ENCODE measurements at places on chromosomes 1 and 21. TPM values are rescaled to one million over a fixed set of nuclear protein-coding genes. Genes with fewer than 3 reads are reported as not detected.

LCE1B gene
- not detected for total RNA-seq

VPS45 gene
- 42.6 TPM for total RNA-seq

NBPF8 gene
- 32.7 TPM for total RNA-seq

GRCh38 chr1:6905790-6906189, 120.5 kb downstream of the CAMTA1 start:
- no peak for DNase-seq

- DNase-seq = no peak
Observed at GRCh38 chr1:86822459-86822858, 91.5 kb downstream of the SELENOF start.

DNA sequence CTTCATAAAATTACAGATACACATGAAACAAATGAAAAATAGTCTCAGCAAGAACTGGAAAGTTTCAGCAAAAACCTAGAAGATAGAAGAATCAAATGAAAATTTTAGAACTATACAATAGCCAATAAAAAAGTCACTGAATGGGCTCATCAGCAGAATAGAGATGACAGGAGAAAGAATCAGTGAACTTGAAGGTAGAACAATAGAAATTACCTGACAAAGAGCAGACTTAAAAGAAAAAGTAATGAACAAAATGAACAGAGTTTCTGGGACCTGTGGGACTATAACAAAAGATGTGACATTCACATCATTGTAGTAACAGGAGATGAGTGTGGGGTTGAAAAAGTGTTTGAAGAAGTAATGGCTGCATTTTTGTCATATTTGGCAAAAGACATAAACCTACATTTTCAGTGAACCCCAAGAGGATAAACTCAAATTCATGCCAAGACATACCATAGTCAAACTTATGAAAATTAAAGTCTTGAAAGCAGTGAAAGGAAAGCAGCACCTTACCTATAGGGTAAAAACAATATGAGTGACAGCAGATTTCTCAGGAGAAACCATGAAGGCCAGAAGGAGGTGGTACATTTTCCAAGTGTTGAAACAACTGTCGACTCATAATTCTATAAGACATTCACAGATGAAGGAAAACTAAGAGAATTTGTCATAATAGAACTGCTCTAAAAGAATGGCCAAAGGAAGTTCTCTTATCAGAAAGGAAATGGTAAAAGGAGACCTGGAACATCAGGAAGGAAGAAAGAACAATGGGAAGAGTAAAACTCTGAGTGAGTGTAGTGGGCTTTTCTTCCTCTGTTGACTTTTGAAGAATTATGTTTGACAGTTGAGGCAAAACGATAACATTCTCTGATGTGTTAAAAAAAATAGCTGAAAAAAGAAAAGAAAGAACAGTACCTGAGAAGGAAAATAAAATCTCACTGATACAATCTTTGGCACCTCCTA, 23.5 kb downstream of the NTPCR start:
- no peak for DNase-seq

DNA sequence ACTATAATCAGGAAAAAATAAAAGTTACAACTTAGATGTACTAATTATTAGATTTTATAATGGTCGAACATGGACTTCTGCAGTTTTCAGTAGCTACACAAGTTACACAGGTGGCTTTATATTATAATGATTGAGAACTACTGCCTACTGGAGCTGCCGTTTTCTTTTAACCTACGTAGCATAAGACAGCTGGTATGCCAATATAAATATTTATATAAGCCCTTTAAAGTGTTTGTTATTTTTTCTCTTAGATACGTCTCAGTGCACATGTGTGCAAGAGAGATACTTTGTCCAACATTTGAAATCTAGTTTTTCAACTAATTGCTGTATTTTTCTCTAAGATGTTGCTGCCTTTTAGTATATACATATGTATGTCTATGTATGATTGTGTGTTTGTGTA, 42.4 kb downstream of the PDC start:
- DNase-seq = no peak
